ENCODE measurements at places on chromosomes 6 and 20.

GRCh38 chr6:149468179-149468578 is 16.6 kb downstream of the ZC3H12D start:
- no peak for DNase-seq

DNA sequence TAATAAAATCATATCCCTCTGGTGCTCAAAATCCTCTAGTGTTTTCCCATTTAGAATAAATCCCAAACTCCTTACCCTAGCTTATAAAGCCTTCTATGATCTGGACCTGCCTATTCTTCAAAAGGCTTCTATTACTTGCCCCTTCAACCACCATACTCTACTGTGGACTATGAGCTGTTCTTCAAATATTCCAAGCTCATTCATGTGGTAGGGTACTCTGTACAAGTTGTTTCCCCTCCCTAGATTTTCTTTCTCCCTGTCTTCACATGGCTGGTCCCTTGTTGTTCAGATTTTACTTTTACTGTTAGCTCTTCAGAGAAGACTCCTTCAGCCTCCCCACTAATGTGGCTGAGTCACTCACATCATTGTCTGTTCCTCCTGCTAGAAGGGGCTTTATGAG is 193.2 kb downstream of the OGFRL1 start:
- DNase-seq = no peak

DNA sequence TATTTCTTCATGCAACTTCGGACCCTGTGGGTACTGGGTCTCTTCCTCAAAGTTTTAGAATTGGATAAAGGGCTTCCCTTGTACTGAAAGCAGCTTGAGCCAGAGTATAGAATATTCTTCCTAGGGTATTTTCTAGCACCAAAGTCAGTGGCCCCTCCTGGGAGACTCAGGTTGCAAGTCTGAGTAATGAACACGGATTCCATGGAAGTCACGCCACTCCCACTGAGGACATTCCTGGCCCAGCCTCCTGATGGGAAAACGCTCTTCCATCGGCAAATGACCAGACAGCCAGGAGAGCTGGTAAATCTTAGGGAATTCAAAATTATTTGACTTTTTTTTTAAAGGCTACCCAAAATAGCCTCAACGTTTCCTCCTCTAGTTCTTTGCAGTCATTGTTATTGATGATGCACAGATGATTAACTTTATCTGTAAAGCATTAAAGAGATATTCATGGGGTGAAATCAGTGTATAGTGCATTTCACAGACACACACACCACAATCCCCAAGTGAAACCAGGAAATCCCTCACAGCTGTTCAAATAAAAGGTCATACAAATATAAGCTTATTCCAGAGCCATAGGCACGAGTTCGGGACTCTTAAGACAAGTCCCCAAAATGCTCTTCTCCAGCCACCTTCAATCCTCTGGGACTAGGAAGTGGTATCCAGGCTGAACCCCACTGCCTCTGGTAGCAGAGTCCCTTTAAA is 248.8 kb downstream of the SOD2 start:
- DNase-seq = no peak

- DNase-seq = no peak
Observed at GRCh38 chr20:35572838-35573237, 31.0 kb downstream of the ERGIC3 start.

- DNase-seq = no peak
Observed at GRCh38 chr6:64040113-64040512, 404.5 kb downstream of the PHF3 start.

- DNase-seq = no peak
Observed at GRCh38 chr20:43458422-43458924, 777 bp downstream of the SRSF6 start.

- no peak for DNase-seq
Observed at GRCh38 chr6:85456782-85457181, 6.9 kb downstream of the NT5E start.

DNA sequence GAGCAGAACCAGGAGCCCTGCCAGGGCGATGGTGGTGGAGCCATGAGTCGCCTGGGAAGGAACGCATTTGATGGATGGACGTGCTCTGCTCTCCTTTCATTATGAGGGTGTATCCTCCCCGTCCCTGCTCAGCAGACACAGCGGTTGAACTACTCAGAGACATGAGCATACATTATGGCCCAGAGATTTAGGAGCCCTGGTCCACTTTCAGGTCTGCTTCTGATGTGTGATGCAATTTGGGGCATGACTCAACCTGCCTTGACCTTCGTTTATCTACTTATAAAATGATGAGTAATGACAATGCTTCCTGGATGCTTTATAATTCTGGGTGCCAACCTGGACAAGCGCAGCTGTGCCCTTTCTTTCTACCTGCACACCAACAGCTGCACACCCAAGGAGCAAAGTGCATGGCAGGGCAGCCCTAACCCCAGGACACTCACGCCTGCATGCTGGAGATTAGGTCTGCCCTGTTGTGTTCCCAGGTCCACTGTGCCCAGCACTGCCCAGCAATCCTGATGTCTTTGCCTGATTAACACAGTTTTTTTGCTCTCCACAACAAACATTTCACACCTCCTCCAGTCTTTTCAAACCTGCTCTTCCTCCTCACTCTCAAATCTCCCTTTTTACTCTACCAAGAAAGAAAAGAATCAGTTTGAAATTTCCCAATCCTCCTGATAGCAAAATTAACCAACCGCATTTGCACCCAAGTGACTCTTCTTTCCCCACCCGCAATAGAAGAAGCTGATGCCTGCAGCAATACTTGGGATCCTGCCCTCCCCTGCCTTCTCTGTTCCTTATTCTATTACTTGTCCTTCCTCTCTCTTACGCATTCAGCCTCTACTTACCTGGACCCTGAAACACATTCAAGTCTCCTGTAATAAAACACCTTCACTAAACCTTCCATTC is 81.2 kb downstream of the EZR start:
- DNase-seq = no peak

DNA sequence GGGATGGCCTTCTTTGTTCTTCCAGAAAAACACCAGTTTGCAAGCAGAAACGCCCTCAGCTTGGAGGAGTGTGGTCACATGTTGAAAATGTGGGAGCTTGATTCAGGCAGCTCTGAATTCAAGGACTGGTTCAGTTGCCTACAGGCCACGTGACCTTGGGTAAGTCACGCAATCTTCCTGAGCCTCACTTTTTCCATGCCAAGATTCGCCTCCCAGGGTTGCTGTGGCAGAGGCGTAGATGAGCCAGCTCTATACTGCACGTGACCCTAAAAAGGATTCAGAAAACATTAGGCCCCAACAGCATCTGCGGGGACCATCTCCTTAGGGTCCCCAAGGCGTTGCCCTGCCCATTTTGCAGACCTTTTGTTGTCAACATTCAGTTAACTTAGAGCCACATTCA is 112.0 kb upstream of the SNX9 start:
- no peak for DNase-seq

- no peak for DNase-seq
Observed at GRCh38 chr6:68756454-68757375, 121.6 kb downstream of the ADGRB3 start.

DNA sequence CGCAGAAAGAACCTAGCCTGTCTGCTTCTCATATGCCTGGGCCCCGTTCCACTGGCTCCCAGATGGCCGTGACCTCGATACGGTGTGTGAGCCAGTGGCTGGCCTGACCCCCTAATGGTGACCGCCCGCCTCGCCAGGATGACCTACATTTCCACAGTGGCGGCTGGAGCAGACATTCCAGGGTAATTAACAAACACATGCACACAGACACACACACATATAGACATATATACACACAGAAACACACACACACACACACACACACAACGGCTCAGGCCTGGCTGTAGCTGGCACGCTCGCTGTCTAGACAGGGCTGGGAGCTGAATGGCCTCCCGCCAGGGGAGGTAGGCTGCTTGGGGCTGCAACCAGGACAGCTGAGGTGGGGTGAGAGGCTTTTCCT is 227.1 kb downstream of the ANKRD60 start:
- DNase-seq = no peak

- DNase-seq = peak; percentile 16
Observed at GRCh38 chr6:80454197-80454596, 347.7 kb downstream of the BCKDHB start.

- DNase-seq = no peak
Observed at GRCh38 chr20:36493051-36493800, 48.1 kb upstream of the MYL9 start.

- DNase-seq = no peak
Observed at GRCh38 chr6:26514984-26515383, 14.9 kb downstream of the BTN1A1 start.

- no peak for DNase-seq
Observed at GRCh38 chr6:81808851-81809570, 56.5 kb upstream of the TENT5A start.

GRCh38 chr6:9404351-9405146 is 969.2 kb upstream of the SLC35B3 start:
- no peak for DNase-seq

DNA sequence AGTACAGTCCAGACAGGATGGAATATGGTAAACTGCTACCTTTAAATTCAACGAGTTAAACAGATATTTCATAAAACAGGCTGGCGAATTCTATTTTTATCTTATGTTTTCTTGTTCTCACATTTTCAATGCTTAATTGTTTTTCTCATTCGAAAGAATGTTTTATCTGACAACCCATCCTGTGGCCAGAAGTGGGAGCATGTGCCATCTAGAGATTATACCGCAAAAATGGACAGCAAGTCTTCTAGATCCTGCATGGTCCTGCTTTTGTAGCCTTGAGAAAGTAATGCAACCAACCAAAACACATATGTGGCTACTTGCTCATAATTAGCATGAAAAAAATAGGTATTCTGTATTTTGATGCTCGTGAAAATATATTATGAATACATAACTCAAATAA is 30.7 kb downstream of the TUBB2B start:
- no peak for DNase-seq

GRCh38 chr6:43821101-43821886 is 51.3 kb downstream of the VEGFA start:
- DNase-seq = no peak

- no peak for DNase-seq
Observed at GRCh38 chr6:14320332-14320731, 202.8 kb downstream of the CD83 start.

GRCh38 chr6:161826512-161826911 is 552.7 kb upstream of the AGPAT4 start:
- DNase-seq = no peak

GRCh38 chr6:164569509-164569908 is 739.9 kb downstream of the C6orf118 start:
- no peak for DNase-seq

DNA sequence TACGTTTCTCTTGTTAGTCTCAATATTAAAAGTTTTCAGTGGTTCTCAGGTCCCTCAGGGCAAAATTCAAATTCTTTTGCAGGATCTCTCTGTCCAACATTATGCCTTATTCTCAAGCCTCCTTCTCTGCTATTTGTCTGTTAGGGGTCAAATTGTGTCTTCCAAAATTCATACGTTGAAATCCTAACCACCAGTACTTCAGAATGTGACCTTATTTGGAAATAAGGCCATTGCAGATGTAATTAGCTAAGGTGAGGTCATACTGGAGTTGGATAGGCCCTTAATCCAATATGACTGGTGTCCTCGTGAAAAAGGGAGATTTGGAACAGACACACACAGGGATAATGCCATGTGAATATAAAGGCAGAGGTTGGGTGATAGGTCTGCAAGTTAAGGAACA is 64.1 kb upstream of the ADGRF1 start:
- DNase-seq = no peak

- no peak for DNase-seq
Observed at GRCh38 chr6:45990162-45990561, 25.5 kb downstream of the CLIC5 start.

- no peak for DNase-seq
Observed at GRCh38 chr6:159908535-159908934, 17.7 kb downstream of the MAS1 start.

DNA sequence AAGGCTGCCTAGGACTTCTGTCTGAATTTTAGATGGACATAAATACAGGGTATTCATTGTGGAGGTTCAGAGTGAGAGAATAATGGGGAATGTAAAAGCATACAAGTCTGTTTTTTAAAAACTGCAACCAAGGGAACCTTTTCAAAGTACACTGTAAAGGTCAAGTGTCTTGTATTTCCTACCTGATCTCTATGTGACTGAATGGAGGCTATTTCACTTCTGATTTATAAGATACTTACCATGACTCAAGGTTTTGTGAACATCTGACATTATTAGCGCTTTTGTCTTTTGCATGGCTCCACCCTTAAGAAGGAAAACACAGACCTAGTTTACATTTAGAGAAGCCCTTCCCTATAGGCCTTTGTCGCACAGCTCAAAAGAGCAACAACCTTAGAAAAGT is 126.5 kb downstream of the ZFAND3 start:
- DNase-seq = no peak

DNA sequence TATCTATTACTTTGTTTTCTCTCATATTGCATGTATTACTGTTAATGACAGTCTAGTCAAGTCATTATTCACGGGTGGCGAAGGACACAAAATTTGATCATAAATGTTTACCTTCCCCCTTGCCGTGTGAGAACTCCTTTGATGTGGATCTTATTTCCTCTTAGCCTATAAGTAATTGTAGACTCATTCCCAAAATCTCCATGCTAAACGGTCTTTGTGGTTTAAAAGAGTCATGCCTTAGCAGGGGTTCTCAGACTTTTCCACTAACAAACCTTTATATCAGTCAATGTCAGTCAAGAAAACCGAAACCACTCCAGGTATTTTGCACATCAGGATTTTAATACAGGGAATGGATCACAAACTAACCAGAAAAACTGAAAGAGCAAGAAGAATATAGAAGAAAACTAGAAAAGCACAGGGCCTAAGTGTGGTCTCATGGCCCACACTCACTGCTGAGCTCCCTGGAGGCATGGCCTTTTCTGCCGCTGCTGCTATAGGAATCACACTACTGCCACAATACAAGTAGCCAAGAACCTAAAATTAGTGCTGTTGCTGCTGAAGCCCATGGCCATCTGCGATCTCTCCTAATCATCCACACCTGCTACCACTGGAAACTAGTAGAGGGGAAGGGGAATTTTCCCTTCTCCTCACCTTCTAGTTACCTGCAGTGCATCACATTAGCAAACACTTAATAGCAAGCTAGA is 186.0 kb upstream of the POU3F2 start:
- DNase-seq = no peak

DNA sequence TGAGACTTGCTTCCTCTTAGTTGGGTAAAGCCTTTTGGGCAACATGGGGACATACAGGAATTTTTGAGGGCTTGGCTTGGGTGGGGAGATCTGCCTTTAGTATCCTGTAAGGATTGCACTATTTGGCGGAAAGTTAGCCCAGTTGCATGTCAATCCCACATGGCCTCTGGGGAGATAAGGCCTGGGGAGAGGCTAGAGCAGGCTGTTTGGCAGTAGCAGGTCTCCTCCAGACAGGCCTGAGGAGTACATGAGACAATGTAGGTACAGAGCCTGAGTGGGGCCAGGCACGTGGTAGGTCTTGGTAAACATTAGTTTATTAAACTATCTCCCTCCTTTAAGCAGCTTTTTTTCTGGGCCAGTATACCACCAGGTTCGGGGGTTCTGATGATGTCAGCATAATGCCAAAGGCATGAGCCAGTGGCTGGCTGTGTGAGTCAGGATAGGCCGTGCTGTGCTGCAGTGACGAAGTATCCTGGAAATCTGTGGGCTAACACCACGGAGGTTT is 147.9 kb downstream of the VEGFA start:
- DNase-seq = no peak

GRCh38 chr6:146357578-146358430 is 185.8 kb upstream of the RAB32 start:
- no peak for DNase-seq

GRCh38 chr6:118023771-118024170 is 116.7 kb downstream of the SLC35F1 start:
- no peak for DNase-seq

- DNase-seq = no peak
Observed at GRCh38 chr6:56517155-56517745, 125.4 kb downstream of the DST start.

All from CD4-positive, alpha-beta T cell treated with Interleukin-21 for 1 hour (primary cell).